Thyroid gland (tissue), 4 donors: ENCODE measurements at places on chromosomes 7 and 10. TPM values are rescaled to one million over a fixed set of nuclear protein-coding genes. Genes with fewer than 3 reads are reported as not detected.

Gene IKZF1
- 8.9 TPM for total RNA-seq

GRCh38 chr7:22442187-22442881, 57.7 kb downstream of the STEAP1B start:
- no peaks in the 10 kb centered on the region for H3K27me3 ChIP-seq
- H3K4me1 ChIP-seq, result no peaks in the 10 kb centered on the region
- DNase-seq, result peak; percentile 42
- H3K4me3 ChIP-seq, result no peak overlapping the region
- no peak overlapping the region for H3K27ac ChIP-seq

Gene SPDYE16
- 0.29 TPM for total RNA-seq

GRCh38 chr10:112184379-112184778, 814 bp upstream of the GPAM start:
- peaks cover 12% of the 10 kb centered on the region for H3K4me1 ChIP-seq
- no peak overlapping the region for H3K27ac ChIP-seq
- H3K4me3 ChIP-seq, result no peak overlapping the region
- H3K27me3 ChIP-seq, result no peaks in the 10 kb centered on the region
- no peak for DNase-seq

DNA sequence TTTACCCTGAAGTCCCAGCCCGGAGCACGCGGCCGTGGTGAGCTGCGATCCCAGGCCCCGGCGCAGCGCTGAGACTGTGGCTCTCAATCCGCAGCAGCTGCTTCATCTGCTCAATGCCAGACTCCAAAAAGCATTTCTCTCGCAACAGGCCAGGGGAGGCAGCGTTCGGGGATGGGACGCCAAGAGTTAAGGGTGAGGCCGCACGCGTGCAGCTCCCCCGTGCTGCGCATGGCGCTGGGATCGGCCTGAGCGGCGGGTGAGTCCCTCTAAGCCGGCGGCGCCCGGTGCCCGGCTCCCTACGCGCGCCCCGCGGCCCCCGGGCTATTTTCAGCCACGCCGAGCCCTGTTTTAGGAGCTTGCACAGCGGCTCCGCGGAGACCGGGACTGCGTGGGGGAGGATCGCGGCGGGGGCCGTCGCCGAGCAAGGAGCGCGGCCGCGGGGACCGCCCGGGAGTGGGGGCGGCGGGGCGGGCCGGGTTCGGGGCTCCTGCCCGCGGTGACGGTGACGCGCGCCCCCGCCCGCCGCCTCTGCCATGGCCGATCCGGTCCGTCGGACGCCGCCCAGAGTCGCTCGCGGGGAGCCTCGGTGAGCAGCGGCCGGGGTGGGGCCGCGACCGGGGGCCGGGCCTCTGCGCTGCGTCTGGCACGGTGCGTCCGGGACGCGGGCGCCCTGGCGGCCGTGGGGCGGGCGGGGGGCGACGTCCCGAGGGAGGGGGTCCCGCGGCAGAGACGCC, 29.4 kb upstream of the JAKMIP3 start:
- H3K4me3 ChIP-seq, result no peak overlapping the region
- H3K36me3 ChIP-seq, result no peaks in the 10 kb centered on the region
- peaks cover 10% of the 10 kb centered on the region for H3K4me1 ChIP-seq
- H3K27me3 ChIP-seq, result no peaks in the 10 kb centered on the region
